ENCODE measurements at places on chromosomes 16 and 17. TPM values are rescaled to one million over a fixed set of nuclear protein-coding genes. Genes with fewer than 3 reads are reported as not detected.

The HS3ST2 gene
- total RNA-seq = not detected

The HOXB1 gene
- not detected for total RNA-seq

The ALOX12B gene
- total RNA-seq = 0.42 TPM

The SHISA9 gene
- 0.05 TPM for total RNA-seq

The ACSM5 gene
- 0.33 TPM for total RNA-seq

The MGAT5B gene
- 0.09 TPM for total RNA-seq

The CDH11 gene
- 7.5 TPM for total RNA-seq

The TBC1D3E gene
- total RNA-seq = not detected

Measured in thymus (tissue), 14 donors.